ENCODE measurements at places on chromosomes 2 and 18.

DNA sequence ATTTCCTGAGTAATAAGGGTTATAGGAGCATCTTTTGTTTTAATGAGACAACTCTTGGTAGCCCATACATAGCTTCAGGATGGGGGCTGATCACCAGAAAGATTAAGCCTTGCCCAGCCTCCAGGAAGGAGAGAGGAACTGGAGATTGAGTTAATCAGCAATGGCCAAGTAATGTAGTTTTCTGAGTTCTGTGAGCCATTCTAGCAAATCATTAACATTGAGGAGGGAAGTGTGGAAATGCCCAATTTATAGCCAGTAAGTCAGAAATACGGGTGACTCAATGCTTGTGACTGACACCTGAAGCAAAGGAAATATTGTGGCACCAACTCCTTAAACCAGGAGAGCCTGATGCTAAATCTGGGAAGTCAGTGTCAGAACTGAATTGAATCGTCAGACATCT, 205.1 kb upstream of the SRD5A2 start:
- DNase-seq = no peak

GRCh38 chr2:182355815-182356214, 71.0 kb downstream of the PDE1A start:
- DNase-seq = no peak

DNA sequence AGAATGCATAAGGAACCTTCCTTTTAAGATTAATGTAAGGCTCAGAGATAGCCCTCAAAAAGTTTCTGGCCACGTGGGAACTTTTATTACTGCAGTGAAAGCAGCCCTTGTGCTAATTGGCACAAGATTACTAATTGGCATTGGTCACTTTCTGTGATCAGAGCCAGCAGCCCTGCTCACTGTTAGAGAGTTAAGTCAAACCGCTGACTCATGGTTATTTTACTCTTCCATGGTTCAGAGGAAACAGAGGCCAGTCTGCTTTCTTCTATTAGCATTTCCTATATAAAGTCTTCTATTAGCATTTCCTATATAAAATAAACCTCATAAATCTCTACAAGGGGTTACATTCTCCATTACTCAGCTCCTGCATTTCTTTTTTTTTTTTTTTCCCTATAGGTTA, 1.5 kb upstream of the SLC35G4 start:
- DNase-seq = no peak

DNA sequence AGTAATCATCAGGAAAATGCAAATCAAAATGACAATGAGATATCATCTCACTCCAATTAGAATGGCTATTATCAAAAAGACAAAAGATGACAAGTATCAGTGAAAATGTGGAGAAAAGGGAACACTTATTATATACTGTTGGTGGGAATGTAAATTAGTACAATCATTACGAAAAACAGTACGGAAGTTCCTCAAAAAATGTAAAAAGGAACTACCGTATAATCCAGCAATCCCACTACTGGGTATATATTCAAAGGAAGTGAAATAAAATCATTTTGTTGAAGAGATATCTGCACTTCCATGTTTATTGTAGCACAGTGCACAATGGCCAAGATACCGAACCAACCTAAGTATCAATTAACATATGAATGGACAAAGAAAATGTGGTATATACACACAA, 52.4 kb upstream of the TEX51 start:
- DNase-seq = no peak

- DNase-seq = no peak
Observed at GRCh38 chr2:44939106-44940048, 2.1 kb upstream of the SIX3 start.

DNA sequence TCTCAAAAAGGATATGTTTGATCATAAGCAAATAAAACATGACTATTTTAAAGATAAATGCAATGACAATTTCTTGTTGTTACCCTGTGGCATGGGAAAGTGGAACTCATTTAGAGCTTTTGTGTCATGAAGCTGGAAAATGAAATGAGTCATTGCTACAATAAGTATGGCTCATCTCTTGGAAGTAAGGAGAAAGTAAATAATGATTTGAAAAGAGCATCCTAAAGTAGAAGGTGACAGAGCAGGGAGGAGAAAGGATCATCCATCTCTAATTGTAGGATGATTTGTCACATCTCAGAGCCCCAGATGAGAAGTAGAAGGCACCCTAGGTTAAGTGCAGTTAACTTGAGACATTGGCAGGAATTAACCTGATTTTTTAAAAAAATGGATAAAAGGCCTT, 200.5 kb downstream of the CPS1 start:
- no peak for DNase-seq

DNA sequence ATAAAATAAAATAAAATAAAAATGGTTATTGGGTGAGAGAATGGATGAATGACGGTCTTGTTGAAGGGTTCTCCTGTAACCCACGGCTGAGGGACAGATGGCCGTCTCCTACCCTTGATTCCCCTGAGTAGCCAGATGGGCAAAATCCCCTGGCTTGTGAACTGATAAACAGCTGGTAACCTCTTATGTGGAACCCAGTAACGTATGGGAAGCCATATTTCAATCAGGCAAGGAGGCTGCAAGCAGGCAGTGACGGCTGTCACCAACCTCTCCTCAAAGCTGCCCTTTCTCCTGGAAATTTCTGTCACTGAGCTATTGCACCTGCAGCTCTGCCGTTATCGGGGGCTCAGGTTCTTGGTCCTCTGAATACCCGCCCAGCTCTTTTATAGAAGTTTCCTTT, 165.3 kb upstream of the SMAD2 start:
- DNase-seq = peak; percentile 55

DNA sequence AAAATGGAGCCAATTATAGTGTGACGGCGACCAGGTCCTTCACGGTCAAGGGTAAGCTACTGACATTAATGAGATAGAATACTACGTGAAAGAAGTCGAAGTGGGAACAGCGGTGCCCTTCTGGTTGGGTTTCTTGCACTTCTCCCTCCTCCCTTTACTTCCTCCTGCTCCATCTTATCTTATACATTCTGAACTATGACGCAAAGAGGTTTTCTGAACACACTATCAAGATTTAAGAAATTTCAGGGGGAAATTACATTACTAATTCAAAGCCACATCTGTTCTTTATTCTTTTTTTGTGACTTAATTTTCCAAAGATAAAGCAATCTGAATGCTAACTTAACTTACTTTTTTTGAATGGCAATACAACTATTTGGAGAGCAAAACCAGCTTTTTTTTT, 14.8 kb upstream of the IL18R1 start:
- DNase-seq = no peak

- peak; percentile 89 for DNase-seq
Observed at GRCh38 chr2:109185821-109186570, 57.0 kb downstream of the SH3RF3 start.

DNA sequence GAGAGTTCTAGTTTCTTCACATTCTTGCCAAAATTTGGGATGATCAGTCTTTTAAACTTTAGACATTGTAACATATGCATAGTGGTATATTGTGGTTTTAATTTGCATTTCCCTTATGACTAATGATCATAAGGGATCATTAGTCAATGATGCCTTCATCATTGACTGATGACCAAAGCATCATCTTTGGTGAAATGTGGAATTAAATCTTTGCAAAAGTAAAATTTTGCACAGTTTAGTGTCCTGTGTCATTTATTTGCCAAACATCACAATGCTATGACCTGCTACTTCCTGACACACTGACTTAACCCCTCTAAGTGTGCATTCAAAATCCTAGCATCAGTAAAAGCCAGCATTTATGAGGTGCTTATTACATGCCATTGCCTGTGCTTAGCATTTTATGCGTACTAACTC, 58.9 kb upstream of the SLC1A4 start:
- DNase-seq = no peak

GRCh38 chr2:128876986-128877983, 558.6 kb upstream of the HS6ST1 start:
- DNase-seq = no peak

- no peak for DNase-seq
Observed at GRCh38 chr2:10884574-10884975, 27.2 kb upstream of the KCNF1 start.

- DNase-seq = no peak
Observed at GRCh38 chr2:206274434-206275311, at the start of gene ZDBF2. TSS of gene ZDBF2 (plus strand) at chr2:206274663. CDS start at chr2:206281850, 7,187 bp downstream.

GRCh38 chr18:27996801-27997272, 180.1 kb downstream of the CDH2 start:
- DNase-seq = no peak

- DNase-seq = no peak
Observed at GRCh38 chr2:3769766-3770165, 66.4 kb downstream of the DCDC2C start.

DNA sequence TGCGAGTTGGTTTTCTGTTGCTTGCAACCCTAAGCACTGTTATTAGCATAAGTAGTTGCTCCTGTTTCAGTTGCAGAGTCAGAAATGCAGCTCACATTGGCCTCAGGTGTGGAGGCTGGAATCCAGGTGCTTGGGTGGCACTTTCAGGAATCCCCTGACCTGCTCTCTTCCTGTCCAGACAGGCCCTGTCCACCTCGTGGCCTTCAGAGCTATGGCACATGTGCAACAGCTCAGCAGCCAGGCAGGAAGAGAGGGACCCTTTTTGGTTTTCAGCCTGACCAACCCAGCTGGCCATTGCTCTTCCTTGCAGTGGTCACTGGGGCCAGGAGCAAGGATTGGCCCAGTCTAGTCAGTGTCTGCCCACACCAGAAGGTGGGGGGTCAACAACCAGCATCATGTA, 12.7 kb downstream of the ACOXL start:
- DNase-seq = no peak

DNA sequence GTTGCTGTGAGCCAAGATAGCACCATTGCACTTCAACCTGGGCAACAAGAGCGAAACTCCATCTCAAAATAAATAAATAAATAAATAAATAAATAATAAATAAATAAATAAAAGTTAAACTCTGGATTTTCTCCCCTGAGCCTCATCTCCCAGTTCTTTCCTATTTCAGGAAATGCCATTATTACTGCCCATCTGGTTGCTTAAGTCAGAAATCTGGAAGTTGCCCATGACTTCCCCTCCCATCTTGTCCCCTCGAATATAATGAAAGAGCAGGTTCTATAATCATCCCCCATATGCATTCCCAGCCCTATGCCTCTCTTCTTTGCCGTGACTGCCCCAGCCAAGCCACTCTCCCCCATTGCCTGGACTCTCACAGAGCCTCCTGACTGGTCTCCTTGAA, 4.2 kb upstream of the PSD4 start:
- no peak for DNase-seq

- DNase-seq = no peak
Observed at GRCh38 chr18:62838475-62839098, 123.2 kb downstream of the PHLPP1 start.

DNA sequence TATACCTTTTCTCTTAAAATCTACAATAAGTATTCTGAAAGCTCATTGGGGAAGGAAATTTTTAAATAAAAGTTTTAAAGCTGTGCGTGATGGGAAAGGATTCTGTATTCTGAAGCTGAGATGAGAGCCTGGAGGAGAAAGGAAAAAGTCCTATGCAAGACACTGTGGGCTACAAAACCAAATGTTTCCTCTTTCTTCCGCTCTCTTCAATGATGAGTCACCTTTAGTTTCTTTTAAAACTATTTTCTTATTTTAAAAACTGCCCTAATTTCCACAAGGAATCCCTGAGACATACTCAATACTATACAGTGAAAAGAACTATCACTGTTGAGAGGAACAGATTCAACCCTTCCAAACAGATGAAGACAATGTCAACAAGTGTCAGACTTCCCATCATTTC, 87.4 kb downstream of the INO80D start:
- no peak for DNase-seq

GRCh38 chr2:149465873-149466272, 121.7 kb downstream of the MMADHC start:
- DNase-seq = no peak

DNA sequence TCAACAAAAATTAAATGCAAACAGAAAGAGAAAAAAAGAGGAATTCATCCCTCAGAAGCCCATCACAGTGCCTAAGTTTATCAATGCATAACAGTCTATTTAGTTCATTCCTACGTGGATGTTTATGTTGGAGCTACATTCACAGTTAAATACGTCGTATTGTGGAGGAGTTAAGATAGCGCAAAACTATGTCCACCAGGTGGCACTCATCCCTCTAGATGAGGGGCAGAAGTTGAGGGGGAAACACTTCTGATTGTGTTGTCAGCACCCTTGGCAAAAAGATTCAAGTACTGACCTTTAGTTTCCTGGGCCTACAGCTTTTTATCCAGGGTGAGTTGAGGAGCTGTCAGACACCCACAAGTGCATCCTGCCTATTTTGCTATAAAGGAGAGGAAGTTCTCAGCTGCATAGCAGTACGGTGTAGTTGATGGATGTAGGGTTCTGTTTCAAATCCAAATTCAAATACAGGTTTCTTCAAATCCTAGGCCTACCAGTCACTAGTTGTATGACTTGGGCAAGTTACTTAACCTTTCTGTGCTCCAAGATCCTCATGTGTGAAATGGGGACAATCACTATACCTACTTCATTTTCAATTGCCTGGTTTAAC, 26.8 kb upstream of the MYO1B start:
- no peak for DNase-seq

- no peak for DNase-seq
Observed at GRCh38 chr18:50734342-50734741, 85.5 kb downstream of the MRO start.

DNA sequence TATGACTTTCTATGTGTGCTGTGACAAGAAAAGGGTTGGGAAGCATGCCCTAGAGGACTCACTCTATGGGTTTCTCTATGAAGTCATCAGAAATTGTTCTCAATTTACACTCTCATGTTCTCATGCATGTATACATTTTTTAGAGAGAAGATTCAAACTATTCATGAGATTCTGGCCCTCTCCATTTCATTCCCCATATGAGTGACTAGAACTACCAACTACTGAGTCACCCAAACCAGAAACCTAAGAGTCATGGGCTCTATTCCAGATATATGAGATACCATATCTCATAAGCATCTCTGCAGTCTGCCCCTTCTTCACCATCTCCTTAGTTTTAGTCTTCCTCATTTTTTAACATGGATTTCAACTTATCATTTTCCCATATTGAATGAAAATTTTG, 87.7 kb downstream of the EXOC6B start:
- no peak for DNase-seq

DNA sequence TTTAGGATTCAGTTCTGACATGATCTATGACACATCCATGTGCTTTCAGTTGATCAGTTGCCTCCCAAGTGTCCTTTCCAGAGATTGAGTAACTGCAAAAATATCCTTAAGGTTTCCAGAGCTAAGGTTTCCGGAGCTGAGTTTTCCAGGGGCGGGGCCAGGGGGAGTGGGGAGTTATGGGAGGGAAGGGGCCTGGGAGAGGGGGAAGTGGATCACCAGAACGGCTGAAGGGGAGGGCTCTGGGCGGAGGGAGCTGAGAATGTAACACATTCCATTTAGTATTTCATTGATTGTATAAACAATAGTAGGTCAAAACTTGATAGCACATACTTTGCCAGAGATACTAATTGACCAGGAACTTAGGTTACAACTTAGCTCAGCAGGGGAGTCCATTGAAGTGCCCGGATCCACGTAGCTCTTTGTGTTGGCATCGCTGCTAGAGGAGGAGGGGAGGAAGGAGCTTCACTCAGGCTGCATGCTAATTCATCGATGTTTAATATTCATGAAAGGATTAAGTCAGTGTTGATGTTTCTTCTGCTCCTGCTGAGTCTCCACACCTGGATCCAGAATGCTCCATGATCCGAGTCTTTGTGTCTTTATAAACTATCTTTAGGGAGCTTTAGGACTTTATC, 289.8 kb downstream of the ALPK2 start:
- DNase-seq = no peak

- DNase-seq = no peak
Observed at GRCh38 chr2:23537991-23538390, 153.0 kb downstream of the KLHL29 start.
